ENCODE measurements at places on chromosomes 12 and 14. TPM values are rescaled to one million over a fixed set of nuclear protein-coding genes. Genes with fewer than 3 reads are reported as not detected.

The HOXC10 gene
- polyA plus RNA-seq, result not detected

The BMAL2 gene
- polyA plus RNA-seq, result 0.93 TPM

The MANSC1 gene
- 4.7 TPM for polyA plus RNA-seq

The AQP5 gene
- polyA plus RNA-seq, result 2.6 TPM

The TMCC3 gene
- 2.6 TPM for polyA plus RNA-seq

The SENP1 gene
- 2.7 TPM for polyA plus RNA-seq

The PMEL gene
- 0.49 TPM for polyA plus RNA-seq

The CEBPE gene
- 0.07 TPM for polyA plus RNA-seq

The HEATR5A gene
- 65.0 TPM for polyA plus RNA-seq

The TEX52 gene
- not detected for polyA plus RNA-seq

The TRIM9 gene
- polyA plus RNA-seq, result 0.48 TPM

The CRIP1 gene
- polyA plus RNA-seq, result 170 TPM

The NOP9 gene
- polyA plus RNA-seq, result 10.8 TPM

The SLC6A12 gene
- 0.14 TPM for polyA plus RNA-seq

The OVCH1 gene
- polyA plus RNA-seq, result 0.12 TPM

The ZNF385A gene
- 8.1 TPM for polyA plus RNA-seq

The RDH5 gene
- polyA plus RNA-seq, result 40.1 TPM

The IL26 gene
- not detected for polyA plus RNA-seq

The TDRD9 gene
- polyA plus RNA-seq, result 8.4 TPM

The RTN1 gene
- polyA plus RNA-seq, result 0.52 TPM

The TTC7B gene
- polyA plus RNA-seq, result 23.5 TPM

The RPL10L gene
- polyA plus RNA-seq, result not detected

The GPRC5D gene
- polyA plus RNA-seq, result not detected

The GLIPR1L1 gene
- polyA plus RNA-seq, result not detected

The MYO1H gene
- polyA plus RNA-seq, result 0.09 TPM

The KRT3 gene
- polyA plus RNA-seq, result not detected

The SDSL gene
- 3.3 TPM for polyA plus RNA-seq

The DLK1 gene
- polyA plus RNA-seq, result 7.8 TPM

The CCDC197 gene
- polyA plus RNA-seq, result not detected

The INHBE gene
- not detected for polyA plus RNA-seq

The TBPL2 gene
- polyA plus RNA-seq, result not detected

The PROX2 gene
- not detected for polyA plus RNA-seq

The IAPP gene
- 0.09 TPM for polyA plus RNA-seq

The COCH gene
- polyA plus RNA-seq, result 0.49 TPM

The KLHL33 gene
- polyA plus RNA-seq, result 1.2 TPM

The PKP2 gene
- 137 TPM for polyA plus RNA-seq

The INSM2 gene
- not detected for polyA plus RNA-seq

The ITGB7 gene
- 0.73 TPM for polyA plus RNA-seq

The MEG3 gene
- 7.7 TPM for polyA plus RNA-seq

The SERPINA12 gene
- polyA plus RNA-seq, result not detected

The DIP2B gene
- polyA plus RNA-seq, result 3.0 TPM

The CARMIL3 gene
- polyA plus RNA-seq, result 0.44 TPM

The KRT71 gene
- polyA plus RNA-seq, result not detected

The NUAK1 gene
- 10.8 TPM for polyA plus RNA-seq

The AQP6 gene
- 0.06 TPM for polyA plus RNA-seq

The BHLHE41 gene
- polyA plus RNA-seq, result 5.8 TPM

The PRH2 gene
- not detected for polyA plus RNA-seq

The FLRT2 gene
- 1.5 TPM for polyA plus RNA-seq

The LRRC10 gene
- polyA plus RNA-seq, result 3.4 TPM

The NFATC4 gene
- polyA plus RNA-seq, result 28.7 TPM

The FSCB gene
- not detected for polyA plus RNA-seq

The TMEM119 gene
- polyA plus RNA-seq, result 2.2 TPM

The PTPN21 gene
- polyA plus RNA-seq, result 5.3 TPM

The UNC119B gene
- polyA plus RNA-seq, result 9.5 TPM

The HELB gene
- 0.16 TPM for polyA plus RNA-seq

The OR4N5 gene
- polyA plus RNA-seq, result not detected

The GLIPR1L2 gene
- 0.88 TPM for polyA plus RNA-seq

The RAD51AP1 gene
- 0.59 TPM for polyA plus RNA-seq

The MARCHF9 gene
- 20.7 TPM for polyA plus RNA-seq

Data from heart right ventricle (tissue), 16 donors.